Skeletal muscle cell (primary cell): ENCODE measurements at places on chromosomes 16 and 17.

- no peak for DNase-seq
Measured at GRCh38 chr16:12544477-12545296, 259.0 kb downstream of the CPPED1 start.

GRCh38 chr16:84253173-84253572 lies 13.4 kb upstream of the KCNG4 start:
- DNase-seq, result no peak

GRCh38 chr17:74529243-74529642 lies 2.0 kb downstream of the CD300LB start:
- no peak for DNase-seq

GRCh38 chr17:40597556-40598300 lies 32.5 kb upstream of the CCR7 start:
- DNase-seq, result no peak

- no peak for DNase-seq
Measured at GRCh38 chr17:65797809-65798208, 236.4 kb upstream of the AXIN2 start.

DNA sequence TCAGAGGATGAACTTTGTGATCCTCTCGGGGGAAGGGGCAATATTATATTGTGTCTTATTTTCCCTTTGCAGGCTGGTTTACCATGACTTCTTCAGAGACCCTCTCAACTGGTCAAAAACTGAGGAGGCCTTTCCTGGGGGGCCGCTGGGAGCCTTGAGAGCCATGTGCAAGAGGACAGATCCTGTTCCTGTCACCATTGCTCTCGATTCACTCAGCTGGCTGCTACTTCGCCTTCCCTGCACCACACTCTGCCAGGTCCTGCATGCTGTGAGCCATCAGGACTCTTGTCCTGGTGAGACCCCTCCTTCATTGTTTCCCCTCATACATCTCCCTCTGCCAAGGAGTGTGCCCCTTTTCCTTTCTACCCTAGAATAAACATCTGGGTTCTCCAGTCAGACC lies 2.5 kb downstream of the ELP5 start:
- DNase-seq, result no peak

DNA sequence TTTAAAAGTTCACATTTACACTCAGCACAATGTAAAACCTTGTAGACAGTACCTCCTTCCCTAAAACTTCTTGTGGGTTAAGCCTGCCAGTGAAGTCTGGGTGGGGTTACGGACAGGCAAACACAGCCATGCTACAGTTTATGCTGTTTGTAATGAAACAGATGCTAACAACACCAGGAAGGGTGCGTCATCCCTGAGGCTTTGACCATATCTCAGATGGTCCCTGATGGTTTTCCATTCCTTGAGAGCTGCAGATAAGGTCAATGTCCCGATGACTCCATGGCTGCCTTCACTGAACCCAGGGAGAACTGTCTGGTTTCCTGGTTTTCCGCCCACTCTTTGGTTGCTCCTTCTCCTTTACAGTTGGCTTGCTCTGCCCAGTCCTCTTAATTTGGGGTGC lies 29.1 kb downstream of the GAS7 start:
- no peak for DNase-seq

DNA sequence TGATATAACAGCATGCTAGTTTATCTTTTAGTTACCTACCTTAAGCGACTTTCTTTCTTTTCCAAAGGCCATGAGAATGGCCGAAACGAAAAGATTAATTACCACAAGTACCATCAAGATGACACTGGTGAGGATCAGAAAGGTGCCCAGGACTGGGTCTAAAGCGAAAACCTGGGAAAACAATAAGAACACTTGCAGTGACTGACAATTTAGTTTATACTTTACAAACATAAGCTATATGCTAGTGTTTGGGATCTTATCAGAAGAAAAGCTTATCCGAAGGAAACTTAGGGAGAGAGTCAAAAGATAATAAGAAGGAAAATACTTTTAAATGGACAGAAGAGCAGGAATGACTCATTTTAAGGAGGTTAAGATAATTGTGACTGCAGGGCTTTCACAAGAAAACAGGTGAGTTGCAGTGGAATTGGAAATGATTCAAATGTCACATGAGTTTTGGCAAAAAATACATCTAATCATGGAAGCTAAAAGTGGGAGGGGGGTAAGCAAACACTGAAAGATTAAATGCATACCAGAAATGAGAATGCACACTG lies 34.8 kb downstream of the IST1 start:
- no peak for DNase-seq

GRCh38 chr16:57544124-57544653 lies 1.7 kb downstream of the ADGRG5 start:
- DNase-seq, result no peak

GRCh38 chr17:62595484-62595883 lies 32.0 kb upstream of the MRC2 start:
- no peak for DNase-seq

DNA sequence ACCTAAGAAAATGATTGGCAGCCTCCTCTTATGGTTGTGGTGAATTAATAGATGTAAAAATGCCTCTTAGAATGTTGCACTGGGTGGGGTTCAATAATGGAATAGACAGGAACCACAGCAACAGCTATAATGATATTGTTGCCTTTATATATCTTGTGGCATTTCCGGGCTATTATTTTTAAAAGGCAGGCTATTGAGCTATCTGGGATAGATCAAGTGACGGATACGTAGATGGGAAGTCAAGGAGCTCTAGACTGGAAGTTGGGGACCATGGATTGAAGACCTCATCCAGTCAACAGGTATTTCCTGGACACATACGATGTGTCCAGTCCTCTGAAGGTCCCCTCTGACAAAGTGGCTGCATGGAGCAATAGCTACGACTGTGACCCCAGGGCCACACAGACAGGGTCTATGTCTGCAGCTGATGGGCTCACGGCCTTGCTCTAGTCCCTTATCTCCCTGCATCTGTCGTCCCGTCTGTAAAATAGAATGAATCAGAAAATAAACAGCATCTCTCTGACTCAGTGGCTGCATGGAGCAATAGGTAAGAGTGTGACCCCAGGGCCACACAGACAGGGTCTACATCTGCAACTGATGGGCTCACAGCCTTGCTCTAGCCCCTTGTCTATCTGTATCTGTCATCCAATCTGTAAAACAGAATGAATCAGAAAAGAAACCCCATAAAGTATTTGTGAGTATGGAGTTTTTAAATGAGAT lies 117.7 kb upstream of the FOXF1 start:
- DNase-seq, result no peak

DNA sequence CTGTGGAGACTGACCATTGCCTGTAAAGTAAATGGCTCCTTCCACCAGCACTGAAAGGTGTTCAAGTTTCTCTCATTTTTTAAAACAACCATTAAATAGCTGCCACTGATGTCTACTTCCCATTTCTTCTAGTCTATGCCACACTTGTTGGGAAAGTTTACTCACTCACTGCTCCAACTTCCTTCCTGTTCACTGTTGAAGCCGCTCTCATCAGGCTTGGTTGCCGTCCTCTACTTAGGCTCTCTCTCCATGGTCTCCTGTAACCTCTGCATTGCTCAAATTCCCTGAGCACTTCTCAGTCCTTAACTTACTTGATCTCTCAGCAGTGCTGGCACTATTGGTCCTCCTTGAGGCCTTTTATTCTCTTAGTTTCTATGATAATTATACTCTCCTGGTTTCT lies 32.4 kb downstream of the SNX11 start:
- DNase-seq, result no peak

DNA sequence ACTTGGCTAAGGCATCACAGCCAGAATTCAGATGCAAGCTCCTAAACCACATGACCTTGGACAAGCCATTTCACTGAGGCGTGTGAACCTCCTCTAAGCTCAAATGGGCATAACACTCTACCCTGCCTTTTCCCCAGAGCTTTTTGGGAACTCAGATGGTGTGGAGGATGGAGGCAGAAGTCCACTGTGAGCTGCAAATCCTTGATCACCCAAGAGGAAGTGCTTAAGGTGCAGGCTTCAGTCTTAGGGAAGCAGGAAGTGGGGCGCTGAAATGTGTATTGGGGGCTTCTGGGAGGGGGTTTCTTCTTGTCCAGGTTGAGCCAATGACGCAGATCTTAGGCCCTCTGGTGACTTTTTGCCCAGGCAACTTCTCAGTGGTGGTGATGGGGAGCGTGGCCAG lies 12.9 kb downstream of the CIITA start:
- no peak for DNase-seq

DNA sequence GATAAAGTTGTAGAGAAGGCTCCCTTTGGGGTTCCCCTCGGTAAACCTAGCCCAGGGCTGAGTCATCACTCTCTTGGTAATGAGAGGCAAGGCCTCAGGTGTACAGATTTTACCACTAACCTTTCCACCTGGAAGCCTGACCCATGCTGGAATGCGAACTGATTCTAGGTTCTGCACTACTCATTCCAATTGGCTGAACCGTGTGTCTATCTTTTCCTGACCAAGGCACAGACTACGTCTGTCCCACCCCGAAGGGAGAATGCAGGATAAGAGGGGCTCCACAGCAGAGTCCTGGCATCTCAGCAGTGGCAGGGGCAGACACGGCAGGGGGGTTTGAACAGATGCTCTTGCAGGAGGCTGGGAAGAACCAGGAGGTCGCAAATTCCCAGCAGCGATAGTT lies 65.4 kb upstream of the B4GALNT2 start:
- DNase-seq, result no peak

DNA sequence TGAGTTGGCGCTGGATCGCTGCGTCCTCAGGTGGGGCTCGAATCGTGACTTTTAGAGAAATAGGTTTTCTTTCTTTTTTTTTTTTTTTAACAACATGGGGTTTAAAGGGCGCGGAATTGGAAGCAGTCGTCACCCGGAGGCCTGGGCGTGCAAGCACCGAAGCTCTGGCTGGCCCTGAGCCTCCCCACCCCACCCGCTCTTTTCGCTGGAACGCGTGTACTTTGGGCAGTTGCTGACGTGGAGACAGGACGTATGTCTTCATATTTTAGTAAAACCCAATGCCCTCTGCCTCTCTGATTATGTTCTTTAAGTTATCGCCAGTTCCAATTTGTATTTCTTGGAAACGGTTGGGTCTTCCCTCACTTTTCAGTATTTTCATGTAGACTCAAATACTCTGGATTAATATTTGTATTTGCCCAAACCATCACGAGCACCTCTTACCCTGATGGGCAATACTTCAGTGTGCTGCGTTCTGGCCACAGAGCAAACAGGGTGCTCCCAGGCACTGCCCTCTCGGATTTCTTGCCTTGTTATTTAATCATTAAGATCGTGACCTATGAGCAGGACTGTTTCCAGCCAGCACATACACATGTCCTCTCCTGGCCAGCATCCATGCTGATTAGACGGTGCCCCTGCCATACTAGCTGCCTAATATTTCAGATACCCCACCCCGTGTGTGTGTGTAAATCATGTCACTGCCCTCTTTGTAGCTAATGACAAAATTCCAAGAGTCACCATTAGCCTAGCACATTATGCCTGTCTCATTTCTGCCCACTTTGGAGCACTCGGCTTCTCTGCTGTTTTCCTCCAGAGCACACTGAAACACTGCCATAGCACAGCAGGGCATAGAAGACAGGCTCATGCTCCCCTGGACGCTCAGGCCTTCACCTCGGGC lies 805 bp upstream of the C16orf95 start:
- DNase-seq, result peak; percentile 25

- no peak for DNase-seq
Measured at GRCh38 chr17:50813583-50813982, 21.8 kb upstream of the WFIKKN2 start.

- peak; percentile 53 for DNase-seq
Measured at GRCh38 chr17:13306310-13306962, 288.6 kb upstream of the ELAC2 start.

DNA sequence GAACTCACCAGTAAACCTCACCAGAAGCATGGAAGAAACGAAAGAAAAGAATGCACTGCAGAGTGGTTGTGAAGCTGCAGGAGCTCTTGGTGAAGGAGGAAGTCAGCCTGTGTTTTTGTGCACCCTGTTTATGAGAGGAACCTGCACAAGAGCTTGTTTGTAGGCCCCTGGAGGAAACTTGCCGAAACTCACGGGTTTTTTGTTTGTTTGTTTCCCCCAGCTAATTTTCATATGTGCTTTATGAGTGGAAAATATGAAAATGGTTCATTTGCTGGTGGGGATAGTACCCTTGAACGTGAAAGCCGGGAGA lies 222.7 kb downstream of the C16orf95 start:
- DNase-seq, result no peak

- no peak for DNase-seq
Measured at GRCh38 chr16:65181071-65181561, 59.3 kb upstream of the CDH11 start.

- DNase-seq, result no peak
Measured at GRCh38 chr17:60908324-60908723, 230.7 kb downstream of the BCAS3 start.

- no peak for DNase-seq
Measured at GRCh38 chr16:81242977-81243618, 4.6 kb downstream of the BCO1 start.

DNA sequence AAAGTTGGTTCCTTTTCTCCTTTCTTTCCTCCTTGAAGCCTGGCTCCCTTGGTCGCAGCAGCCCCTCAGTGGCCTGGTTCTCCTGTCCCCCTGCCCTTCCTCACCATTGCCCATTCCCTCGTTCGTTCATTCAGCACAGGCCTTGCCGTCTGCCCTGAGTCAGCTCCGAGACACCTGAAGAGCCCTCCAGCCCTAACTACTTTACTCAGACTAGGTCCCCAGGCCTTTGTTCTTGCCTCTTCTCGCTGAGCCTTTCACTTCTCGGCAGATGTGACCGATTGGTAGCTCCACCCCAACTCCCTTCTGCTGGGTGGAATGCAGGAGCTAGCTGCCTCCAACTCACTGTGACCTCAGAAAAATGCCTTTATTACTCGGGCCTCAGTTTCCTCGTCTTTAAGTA lies 7.0 kb upstream of the ADAM11 start:
- no peak for DNase-seq

- no peak for DNase-seq
Measured at GRCh38 chr17:9974448-9975381, 69.6 kb upstream of the RCVRN start.

DNA sequence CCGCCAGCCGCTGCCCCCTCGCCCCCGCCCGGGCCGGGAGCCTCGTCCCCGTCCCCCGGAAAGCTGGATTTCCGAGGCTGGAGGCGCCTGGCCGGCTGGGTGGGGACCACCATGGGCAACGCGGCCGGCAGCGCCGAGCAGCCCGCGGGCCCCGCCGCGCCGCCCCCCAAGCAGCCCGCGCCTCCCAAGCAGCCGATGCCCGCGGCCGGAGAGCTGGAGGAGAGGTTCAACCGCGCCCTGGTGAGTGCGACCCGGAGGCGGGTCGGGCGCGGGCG lies 266 bp downstream of the FMNL1 start:
- DNase-seq, result no peak

- DNase-seq, result no peak
Measured at GRCh38 chr17:4935650-4936049, 3.6 kb downstream of the GP1BA start.

DNA sequence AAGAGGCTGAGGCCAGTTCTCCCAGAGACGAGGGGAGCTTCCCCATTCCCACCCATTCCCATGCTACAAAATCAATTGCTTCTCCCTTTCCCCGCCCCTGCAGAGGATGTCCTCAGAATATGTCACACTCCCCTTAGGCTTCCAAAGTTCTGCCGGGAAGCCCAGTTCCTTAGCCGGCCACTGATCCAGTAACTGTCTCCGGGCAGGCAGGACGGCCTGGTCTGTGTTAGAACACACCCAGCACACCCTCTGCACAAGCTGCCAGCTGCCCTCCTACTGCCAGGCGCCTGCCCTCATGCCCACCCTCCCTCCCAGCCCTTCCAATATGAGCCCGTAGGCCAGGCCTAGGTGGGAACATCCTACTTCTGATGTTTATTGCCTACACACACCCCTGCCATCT lies 31.1 kb downstream of the SGSM2 start:
- no peak for DNase-seq

GRCh38 chr16:25126820-25127232 lies 15.3 kb downstream of the LCMT1 start:
- DNase-seq, result peak; percentile 34

GRCh38 chr16:12572316-12572985 lies 231.2 kb downstream of the CPPED1 start:
- no peak for DNase-seq
